ENCODE measurements at places on chromosomes 2 and 18.

DNA sequence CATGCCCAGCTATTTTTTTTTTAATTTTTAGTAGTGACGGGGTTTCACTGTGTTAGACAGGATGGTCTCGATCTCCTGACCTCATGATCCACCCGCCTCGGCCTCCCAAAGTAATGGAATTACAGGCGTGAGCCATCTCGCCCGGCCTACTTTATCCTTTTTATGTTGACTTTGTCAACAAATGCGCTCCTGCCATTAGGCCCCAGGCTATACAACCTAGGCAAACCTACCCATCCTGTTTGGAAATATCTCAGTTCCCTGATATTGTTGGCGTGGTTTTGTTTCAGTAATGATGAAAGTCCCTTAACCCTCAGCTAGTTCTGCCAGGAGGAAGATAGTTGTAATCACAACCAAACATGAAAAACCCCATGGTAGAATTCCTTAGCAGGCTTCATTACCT is 249.4 kb upstream of the SOX11 start:
- no peak for DNase-seq

DNA sequence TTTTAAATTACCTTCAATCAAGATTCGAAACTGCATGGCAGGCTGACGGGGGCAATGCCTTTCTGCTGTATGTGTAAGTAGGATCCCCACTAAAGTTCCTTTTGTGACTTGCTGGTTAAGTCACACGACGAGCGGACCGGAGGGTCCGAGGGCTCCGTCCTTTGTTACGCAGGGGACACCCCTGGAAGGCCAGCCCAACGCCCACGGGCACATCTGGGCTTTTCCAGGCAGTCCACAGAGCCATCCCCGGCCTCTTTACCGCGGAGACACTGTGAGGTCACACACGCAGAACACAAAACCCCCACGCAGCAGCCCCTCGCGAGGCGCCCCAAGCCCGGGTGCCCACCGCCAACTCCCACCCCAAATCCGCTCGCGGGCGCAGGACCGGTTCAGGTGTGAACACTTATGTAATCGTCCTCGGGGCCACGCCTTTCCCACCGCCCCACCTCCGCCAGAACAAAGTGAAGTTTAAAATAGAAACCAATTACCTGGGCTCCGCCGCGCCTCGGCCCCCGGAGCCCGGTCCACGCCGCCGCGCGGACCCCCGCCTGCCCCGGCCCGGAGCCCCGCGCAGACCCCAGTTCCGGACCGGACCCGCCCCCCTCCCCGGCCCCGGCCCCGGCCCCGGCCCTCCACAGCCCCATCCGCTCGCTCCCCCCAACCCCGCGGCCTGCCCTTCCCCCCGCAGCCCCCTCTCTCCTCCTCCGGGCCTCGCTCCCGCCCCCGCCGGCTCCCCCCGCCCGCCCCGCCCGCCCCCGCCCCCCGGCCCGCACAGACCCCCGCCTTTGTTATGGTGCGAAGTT is 4.2 kb downstream of the ZNF516 start:
- DNase-seq: no peak

DNA sequence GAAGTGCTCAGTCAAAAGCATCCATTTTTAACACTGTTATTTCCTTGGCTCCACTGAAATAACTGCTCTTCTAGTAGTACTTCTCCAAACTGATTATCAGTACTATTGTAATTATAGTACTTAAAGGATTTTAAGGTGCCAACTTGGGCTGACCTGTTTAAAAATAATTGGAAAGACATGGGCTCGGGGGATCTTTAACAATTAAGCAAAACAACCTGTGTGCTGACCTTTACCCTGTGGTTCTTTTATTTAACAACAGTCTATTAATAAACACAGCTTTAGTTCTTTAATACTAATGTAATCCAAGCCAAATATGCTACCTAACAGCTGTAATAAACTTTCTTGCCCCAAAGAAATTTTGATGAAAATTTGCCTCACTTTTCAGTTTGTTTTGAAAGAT is 6.9 kb upstream of the ITPRID2 start:
- no peak for DNase-seq

GRCh38 chr2:135812907-135813511 is 24.0 kb downstream of the LCT start:
- DNase-seq: no peak

- no peak for DNase-seq
Measured at GRCh38 chr2:100902817-100903405, 83.0 kb downstream of the NPAS2 start.

DNA sequence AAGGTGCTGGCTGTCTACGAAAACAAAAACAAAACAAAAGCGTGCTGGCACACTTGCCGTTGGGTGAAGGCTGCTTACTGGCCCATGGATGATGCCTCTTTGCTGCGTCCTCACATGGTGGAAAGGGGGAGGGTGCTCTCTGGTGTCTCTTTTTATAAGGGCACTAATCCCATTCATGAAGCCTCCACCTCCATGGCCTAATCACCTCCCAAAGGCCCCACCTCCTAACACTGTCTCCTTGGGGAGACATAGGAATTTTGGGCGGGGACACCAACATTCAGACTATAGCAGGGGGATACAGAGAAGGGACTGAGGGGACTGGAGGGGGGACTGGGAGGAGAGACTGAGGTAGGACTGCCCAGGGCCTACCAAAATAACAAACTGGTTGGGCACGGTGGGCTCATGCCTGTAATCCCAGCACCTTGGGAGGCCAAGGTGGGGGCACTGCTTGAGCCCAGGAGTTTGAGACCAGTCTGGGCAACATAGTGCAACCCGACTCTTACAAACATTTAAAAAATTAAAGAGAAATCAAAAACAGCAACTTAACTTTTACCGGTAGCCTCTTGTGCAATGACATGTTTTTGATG is 14.5 kb downstream of the PTMA start:
- DNase-seq: no peak

GRCh38 chr2:132873738-132874137 is 203.7 kb upstream of the LYPD1 start:
- no peak for DNase-seq

- DNase-seq: no peak
Measured at GRCh38 chr2:119022678-119023077, 80.7 kb downstream of the MARCO start.

DNA sequence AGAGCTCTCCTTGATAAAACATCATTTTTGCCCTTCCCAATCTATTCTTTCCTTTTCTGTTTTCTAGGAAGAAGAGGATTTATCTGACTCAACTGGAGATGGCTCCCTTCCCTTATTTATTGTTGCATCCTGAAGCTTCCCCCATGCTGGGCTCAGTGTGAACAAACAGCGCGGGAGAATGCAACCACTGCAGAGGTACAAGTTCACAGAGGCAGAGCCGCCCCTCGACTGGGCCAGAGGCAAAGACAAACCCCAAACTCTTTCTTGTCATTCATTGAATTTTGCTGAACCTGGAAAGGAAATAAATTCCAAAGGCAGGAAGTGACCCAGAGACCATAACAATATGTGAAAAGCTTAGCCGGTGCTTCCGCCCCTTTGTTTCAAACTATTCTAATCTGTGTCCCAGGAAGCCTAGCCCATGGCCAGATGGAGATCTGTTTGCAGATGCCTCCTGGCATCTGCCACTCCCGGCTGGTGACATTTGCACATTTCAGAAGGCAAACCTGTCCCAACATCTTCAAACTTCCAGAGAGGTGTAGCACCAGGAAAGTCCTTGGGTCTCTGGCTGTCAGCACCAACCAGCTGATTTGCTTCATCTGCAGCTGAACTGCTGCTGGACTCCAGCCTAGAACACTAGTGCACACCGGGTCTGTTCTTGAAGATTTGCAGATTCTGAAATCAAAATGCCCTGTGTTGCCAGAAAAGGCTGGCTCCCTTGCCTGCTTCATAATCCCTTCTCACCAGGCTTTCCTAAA is 79.4 kb upstream of the MAP4K3 start:
- no peak for DNase-seq

DNA sequence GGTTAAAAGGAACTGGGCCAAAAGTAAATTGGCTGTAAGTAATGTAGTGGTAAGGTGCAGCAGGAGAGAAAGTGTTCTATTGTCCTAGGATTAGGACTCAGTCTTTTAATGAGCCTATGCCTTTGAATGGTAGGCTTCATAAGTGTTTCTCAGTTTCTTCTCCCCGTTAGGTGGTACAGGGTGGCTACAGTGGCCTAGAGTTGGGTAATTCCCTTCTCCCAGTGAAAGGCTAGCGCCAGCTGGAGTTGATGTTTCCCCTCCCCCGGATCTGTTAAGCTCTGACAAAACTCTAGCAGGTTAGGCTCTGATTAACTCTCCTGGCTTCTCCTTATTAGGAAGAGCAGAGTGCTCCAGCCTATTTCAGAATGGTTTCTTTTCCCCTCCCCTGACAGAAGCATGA is 127.7 kb downstream of the DNAH6 start:
- no peak for DNase-seq

DNA sequence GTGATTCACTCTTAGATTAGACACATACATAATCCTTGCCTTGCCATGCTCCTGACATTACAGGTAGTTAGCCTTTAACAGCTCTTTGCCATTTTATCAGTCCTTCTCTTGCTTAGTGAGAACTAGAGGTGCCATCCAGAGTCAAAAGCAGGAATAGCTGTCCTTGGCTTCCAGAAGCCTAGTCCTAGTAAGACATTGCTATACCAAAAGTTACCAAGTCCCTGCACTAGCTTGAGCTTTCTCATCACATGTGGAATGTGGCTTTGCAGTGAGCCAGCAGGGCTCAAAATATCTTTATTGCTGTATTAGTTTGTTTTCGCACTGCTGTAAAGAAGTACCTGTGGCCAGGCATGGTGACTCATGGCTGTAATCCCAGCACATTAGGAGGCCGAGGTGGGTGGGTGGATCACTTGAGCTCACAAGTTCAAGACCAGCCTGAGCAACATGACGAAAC is 104.7 kb upstream of the NOSTRIN start:
- no peak for DNase-seq

GRCh38 chr2:10909050-10909995 is 2.4 kb upstream of the KCNF1 start:
- DNase-seq: no peak

DNA sequence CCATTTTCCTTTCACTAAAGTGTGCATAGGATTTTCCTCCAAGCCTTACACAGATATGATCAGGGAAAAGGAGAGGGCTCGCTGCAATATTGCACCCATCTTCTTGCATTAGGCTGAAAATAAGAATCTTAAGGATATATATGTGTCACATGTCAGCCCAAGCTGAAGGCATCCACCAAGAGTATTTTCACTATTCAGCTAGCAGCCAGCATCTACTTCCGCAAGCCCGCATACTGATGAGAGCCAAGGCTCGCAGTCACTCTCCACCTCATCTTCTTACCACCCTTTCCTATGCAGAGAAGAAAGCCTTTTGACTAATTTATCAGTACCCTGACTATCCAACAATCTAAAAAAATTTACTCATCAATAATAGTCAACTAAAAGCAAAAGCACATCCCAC is 6.1 kb downstream of the TMEM163 start:
- no peak for DNase-seq

DNA sequence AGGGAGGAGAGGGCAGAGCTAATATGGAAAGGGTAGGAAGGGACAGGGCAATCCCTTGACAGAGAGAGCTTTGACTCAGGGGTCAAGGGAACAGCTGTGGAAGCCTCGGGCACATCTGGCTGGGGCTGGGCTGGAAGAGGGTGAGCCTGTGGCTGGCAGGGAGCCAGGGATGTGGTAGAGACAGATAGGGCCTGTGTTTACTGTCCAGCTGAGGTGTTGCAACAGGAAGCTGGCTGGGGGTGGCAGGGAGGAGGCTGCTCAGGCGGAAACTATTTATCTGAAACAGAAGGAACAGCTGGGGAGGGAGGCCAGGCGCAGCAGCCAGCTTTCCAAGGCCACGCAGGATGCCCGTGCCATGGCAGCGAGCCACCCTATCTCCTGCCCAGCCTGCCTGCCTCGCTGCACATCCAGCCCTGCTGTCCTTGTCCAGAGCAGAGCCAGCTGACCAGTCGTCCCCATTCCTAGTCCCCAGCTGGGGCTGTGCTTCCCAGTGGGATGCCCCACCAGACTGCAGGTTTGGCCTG is 264.7 kb downstream of the CYP26B1 start:
- DNase-seq: no peak

DNA sequence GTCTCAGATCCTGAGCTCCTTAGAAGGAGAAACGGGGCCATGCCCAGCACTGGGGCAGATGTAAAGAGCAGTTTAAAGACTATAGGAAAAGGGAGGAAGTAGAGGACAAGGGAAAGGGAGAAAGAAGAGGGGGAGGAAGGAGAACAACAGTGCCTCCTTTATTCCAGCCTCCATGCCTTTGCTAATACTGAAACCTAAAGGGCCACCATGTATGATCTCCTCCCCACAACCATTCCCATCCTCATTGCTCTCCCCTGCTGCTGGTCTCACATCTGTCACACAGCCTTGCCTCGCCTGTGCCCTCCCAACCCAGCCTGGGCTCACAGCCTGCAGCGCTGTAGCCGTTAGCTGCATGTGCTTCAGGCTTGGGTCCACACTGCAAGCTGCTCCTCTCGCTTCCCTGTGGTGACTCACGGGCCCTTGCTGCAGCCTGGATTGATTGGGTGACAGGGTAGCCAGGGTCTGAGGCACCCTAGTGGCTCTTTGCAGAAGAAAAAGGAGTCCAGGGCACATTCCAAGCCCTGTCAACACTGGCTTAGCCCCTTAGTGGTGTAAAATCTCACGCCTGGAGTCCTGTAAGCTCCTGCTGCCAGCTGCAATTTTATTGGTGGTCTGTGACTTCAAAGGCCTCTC is 281.9 kb downstream of the SRBD1 start:
- no peak for DNase-seq

GRCh38 chr18:74190086-74190485 is 41.8 kb downstream of the TIMM21 start:
- no peak for DNase-seq

- DNase-seq: no peak
Measured at GRCh38 chr2:227870710-227871374, 589 bp upstream of the DAW1 start.

DNA sequence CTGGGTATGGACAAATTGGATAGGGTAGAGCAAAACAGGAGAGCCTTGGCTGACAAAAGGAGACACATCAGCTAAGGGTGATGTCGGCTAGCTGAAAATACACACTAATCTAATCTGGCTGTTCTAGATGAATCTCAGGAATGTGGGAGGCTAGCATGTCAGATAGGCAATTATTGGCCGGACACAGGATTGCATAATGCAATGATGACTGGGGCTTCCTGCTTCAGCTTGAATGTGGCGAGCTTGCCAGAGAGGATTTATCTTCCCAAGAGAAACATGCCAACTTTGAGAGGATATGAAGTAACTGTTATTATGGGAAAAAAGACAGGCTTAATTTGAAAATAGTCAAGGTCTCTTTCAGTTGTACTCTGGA is 102.4 kb downstream of the TRIB2 start:
- DNase-seq: no peak

DNA sequence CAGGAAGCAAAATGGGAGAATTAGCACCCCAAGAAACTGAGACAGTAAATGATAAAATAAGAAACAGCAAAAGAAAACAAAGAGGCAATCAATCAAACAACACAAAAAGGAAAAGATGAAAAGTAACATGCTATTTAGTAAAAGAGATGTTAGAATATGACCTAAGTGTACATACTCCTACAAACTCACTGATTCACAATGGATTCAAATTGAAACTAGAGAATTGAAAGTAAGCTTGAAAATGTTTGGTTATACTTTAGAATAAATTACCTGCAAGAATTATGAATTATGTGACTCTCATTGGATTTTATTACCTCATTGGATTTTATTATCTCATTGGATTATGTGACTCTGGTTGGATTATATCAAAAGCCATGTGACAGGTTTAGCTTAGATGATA is 22.8 kb upstream of the CCNYL1 start:
- no peak for DNase-seq

- no peak for DNase-seq
Measured at GRCh38 chr2:13919981-13920382, 712.5 kb upstream of the LRATD1 start.

Data from left renal cortex interstitium (tissue), 4 donors.